ENCODE measurements at places on chromosomes 13 and 19.

DNA sequence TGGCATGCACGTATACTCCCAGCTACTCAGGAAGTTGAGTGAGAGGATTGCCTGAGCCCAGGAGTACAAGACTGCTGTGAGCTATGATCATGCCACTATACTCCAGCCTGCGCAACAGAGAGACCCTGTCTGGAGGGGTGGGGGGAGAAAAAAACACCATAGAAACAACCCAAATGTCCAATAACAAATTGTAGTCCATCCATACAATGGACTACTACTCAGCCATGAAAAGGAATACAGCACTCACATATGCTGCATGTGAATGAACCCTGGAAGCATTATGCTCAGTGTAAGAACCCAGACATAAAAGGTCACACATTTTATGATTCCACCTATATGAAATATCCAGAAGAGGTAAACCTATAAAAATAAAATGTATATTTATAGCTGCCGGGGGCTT lies 42.3 kb downstream of the CD320 start:
- DNase-seq = no peak

- DNase-seq = no peak
Observed at GRCh38 chr13:76406243-76406642, 480.0 kb downstream of the KCTD12 start.

DNA sequence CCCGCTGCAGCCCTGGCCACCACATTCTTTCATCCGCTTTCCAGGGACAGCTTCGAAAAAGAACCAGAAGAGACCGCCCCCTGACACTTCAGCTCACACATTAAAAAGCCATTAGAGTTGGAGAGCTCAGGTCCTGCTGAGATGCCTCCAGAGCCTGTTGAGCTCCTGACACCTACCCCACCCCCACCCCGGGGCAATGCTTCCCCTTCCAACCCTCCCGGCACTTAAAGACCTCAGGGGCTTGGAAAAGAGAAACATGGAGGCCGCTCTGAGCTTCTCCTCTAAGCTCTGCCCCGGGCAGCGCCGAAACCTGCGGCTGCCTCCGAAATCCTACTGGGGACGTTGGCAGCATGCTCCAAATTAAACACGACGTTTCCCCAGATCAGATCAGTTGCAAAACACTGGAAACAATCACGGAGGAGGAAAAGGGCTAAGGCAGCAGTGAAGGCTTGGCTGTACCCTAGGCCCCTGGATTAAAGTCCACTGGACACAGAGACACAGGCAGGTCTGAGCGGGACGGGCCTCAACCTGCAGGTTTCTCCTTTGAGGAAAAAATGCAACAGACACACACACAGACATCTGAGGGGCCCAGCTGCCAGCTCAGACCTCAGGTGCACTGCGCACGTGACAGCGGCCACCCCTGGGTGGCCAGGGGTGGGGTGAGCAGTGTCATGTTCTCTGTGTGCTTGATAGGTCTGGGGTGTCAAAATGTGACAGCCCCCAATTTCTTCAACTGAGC lies 9.6 kb downstream of the SH3GL1 start:
- DNase-seq = no peak

- no peak for DNase-seq
Observed at GRCh38 chr13:94716016-94716415, 3.7 kb upstream of the SOX21 start.
